ENCODE measurements at places on chromosomes 2 and 18.
A peak's percentile ranks its signal among the peaks of the same experiment; 100 is the strongest.

DNA sequence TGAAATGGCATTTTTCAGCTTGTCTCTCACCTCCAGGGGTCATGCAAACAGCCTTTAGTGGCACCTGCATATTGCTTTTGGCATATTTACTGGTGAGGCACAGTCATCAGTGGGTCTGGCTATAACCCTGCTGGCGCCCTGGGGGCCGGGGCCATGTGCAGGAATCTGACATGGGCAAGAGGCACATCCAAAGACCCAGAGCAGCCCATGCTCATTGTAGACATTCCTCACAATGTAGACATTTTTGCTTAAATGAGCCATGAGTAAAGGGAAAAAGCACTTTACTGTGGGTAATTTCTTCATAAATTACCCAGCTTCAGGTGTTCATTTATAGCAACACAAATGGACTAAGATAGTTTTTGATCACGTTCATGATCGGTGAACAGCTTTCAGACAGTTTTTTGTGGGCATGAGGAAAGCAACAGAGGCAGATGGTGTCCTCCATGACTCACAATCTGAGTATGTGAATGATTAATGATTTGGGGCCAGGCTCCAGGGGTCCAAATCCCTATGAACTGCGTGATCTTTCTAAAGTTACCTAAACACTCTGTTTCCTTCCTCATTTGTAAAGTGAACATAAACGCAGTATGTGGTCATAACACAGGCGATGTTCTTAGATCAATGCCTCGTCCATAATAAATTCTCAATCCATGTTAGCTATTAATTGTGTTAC, 85.8 kb downstream of the LIPG start:
- no peak for DNase-seq

DNA sequence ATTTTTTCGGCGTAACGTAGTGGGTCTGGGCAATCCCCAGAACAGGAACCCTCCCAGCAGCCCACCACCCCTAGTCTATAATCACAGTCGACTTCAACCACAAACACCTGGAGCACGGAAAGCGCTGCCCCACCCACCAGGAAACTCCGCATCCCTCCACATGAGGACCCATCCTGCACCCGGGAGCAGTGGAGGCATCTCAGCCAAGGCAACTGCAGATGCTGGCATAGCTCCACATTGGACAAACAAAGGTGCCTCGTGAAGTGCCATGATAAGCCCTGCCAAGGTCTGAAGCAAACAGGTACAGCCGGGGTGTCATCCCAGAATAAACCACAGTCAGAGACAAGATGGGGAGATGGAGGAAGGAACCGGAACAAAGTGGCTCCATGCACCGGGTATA, 24.3 kb upstream of the COPS8 start:
- DNase-seq: no peak

GRCh38 chr2:115480741-115481140, 1038.3 kb downstream of the DPP10 start:
- no peak for DNase-seq

DNA sequence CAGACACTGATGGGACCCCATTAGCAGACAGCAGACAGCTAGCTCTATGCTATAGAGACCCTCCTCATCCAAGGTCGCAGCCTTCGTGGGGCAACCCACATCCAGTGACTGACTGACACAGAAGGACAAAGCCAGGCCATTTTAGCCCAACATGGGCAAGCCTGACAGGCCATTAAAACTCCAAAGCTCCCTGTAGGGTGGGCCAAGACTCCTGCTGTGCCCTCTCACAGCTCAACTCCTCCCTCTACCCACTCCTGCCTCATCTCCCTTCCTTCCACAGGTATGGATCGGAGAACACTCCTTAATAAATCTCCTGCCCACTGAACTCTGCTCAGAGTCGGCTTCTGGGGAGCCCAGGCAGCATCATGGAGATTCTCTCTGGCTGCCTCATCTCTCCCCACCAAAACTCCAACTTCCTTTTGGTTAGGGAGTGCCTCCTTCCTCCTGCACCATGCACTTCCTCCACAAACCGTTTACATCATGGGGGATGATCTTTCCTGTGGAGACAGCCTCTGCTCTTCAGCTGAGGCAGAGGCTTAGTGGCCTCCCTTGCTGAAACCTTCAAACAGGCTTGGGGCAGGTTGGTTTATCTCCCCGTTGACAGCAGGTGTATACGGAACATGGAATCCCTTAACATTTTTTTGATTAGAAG, 86.5 kb downstream of the ACTR3 start:
- DNase-seq: no peak

- no peak for DNase-seq
These were observed 1676.4 kb upstream of the SLC39A10 start for GRCh38 chr2:193980599-193980998.

GRCh38 chr2:9106338-9107167, 100.1 kb upstream of the ASAP2 start:
- DNase-seq: peak; percentile 26

- no peak for DNase-seq
These were observed 116.5 kb upstream of the FOSL2 start for GRCh38 chr2:28276076-28276618.

DNA sequence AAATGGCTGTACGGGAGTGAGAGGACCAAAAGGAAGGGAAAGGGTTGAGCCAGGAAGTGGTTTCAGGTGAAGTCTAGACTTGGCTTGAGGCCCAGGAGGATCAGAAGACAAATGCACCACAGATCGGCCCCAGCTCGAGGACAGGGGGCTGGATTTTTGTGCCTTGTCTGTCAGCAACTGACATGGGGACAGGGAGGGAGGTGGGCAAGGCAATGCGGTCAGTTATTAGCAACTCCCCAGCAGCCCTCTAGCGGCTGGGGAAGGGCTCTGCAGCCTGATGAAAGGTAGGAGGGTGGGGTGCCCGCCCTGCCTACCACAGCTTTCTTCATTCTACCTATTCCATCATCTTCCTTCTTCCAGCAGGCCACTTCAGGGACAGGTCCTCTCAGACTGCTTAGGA, 50.0 kb downstream of the CPO start:
- peak; percentile 0 for DNase-seq

DNA sequence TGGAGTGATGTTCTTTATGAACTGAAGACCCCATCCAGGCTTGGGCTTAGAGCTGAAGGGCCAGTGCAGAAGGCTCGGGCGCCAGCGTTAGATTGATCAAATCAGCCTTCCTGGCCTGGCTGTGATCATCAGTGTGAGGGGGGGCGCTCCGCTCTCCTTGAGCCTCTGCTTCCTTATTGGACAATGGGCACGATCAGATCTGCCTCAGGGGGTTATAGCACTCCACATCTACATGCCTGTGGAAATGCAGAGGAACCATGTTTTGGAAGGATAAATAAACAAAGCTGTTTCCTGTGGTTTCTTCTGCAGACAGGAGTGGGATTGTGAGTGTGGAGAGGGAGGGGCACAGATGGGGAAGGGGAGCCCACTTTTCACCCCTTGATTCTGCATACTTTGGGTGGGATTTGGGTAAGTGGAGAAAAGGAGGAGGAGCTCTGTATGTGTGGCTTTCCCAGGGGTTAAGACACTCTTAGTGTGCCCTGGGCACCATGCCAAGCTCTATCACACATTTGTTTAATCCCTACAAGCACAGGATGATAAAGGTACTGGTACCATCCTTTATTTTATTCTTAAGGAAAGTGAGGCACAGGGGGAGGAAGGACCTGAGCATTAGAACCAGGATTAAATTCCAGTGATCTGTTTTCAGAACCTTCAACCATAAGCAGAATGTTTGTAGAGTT, 150.5 kb downstream of the EN1 start:
- no peak for DNase-seq

DNA sequence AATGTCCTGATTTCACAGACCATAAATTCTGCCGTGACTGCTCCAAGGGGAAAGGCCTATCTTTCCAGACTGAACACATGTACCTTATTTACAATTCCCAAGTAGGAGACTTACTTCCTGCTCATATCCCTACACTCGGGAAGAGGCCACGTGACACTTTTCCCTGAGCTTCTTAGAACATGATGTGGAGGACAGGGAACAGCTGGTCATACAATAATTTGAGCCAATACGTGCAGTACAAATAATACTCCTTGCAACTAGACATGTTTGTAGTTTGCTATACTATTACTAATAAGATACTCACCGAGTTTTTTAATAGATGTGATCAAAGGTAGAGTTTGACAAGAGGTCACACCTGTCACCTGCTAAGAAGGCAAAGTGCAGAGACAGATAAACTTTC, 256.4 kb downstream of the SP3 start:
- DNase-seq: no peak

DNA sequence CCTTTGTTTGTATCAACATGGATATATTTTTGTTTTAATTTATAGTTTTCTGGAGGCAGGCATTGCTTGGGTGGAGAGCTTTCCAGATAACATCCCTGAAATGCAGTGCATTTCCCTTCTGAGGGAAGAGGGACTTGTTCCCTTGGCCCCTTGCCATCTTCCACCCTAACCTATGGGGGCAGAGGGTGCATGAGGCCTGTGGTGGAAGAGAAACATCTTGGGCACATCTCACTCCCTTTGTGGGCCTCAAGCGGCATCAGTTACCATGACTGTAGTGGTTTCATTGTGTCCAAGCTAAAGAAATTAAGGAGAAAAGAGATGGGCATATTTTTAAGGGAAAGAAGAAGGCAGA, 5.3 kb upstream of the RPL37A start:
- DNase-seq: no peak

GRCh38 chr18:28045176-28045810, 131.6 kb downstream of the CDH2 start:
- DNase-seq: peak; percentile 56
